CD8-positive, alpha-beta memory T cell (primary cell): ENCODE measurements at places on chromosomes 13 and 19. TPM values are rescaled to one million over a fixed set of nuclear protein-coding genes. Genes with fewer than 3 reads are reported as not detected.

Gene ZNF491
- 1.3 TPM for total RNA-seq

Gene CBARP
- total RNA-seq: 0.80 TPM

Gene KLK14
- total RNA-seq: 0.26 TPM

Gene TEAD2
- total RNA-seq: not detected

Gene NALCN
- not detected for total RNA-seq

Gene KCNN1
- 0.15 TPM for total RNA-seq

Gene SRRM5
- total RNA-seq: 0.58 TPM

- H3K36me3 ChIP-seq: no peaks in the 10 kb centered on the region
- no peaks in the 10 kb centered on the region for H3K27me3 ChIP-seq
- no peak overlapping the region for H3K4me3 ChIP-seq
- H3K4me1 ChIP-seq: no peaks in the 10 kb centered on the region
- no peak overlapping the region for H3K27ac ChIP-seq
- no peak for DNase-seq
These were observed 39.4 kb downstream of the ADPRHL1 start for GRCh38 chr13:113413898-113414282.

- H3K36me3 ChIP-seq: no peaks in the 10 kb centered on the region
- H3K4me1 ChIP-seq: no peaks in the 10 kb centered on the region
- no peak overlapping the region for H3K27ac ChIP-seq
- H3K4me3 ChIP-seq: no peak overlapping the region
- no peak for DNase-seq
- no peaks in the 10 kb centered on the region for H3K27me3 ChIP-seq
These were observed 25.2 kb downstream of the MCF2L start for GRCh38 chr13:112994084-112994780.

- H3K4me1 ChIP-seq: no peaks in the 10 kb centered on the region
- no peaks in the 10 kb centered on the region for H3K27me3 ChIP-seq
- DNase-seq: no peak
- H3K27ac ChIP-seq: no peak overlapping the region
These were observed 43.9 kb upstream of the PEG3 start for GRCh38 chr19:56884441-56884840.

DNA sequence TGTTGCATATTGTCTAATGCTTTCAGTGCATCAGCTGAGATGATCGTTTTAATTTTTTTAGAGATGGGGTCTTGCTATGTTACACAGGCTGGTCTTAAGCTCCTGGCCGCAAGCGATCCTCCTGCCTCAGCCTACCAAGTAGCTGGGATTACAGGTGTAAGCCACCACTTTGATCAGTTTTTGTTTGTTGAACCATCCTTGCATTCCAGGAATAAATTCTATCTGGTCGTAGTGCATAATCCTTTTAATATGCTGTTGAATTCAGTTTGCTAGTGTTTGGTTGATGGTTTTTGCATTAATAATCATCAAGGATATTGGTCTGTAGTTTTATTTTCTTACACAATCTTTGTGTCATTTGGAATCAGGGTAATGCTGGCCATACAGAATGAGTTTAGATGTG, 4.4 kb downstream of the ZNF211 start:
- no peaks in the 10 kb centered on the region for H3K27me3 ChIP-seq
- DNase-seq: no peak
- peaks cover 55% of the 10 kb centered on the region for H3K36me3 ChIP-seq
- no peak overlapping the region for H3K27ac ChIP-seq

GRCh38 chr13:99315186-99315585, 8.0 kb upstream of the GPR183 start:
- H3K4me3 ChIP-seq: peak overlapping the region; percentile 30
- H3K27me3 ChIP-seq: no peaks in the 10 kb centered on the region
- peak overlapping the region; percentile 57 for H3K27ac ChIP-seq
- no peak for DNase-seq
- peaks cover 80% of the 10 kb centered on the region for H3K4me1 ChIP-seq
- peaks cover 3% of the 10 kb centered on the region for H3K36me3 ChIP-seq

DNA sequence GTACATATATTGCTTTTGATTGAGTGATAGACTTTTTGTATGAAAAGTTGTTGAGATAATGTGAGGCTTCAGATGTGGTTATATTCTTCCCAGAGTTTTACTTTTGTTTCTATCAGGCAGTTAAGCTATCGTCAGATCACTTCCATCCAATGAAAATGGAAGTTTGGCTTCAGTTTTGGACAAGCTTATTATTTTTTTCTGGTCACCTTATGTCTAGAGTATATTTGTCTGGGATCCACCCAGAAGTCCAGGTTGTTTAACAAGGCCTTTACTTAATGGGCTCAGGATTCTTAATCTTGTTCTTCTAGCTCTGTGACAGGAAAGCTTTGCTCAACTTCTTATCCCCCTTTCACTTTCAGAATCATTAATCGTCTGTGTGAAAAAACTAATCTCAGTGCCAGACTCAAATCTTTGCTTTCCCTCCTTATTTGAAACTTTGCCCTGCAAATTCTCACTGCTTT, 150.9 kb downstream of the PDS5B start:
- peak; percentile 36 for DNase-seq
- H3K27ac ChIP-seq: peak overlapping the region; percentile 54
- peaks cover 5% of the 10 kb centered on the region for H3K36me3 ChIP-seq

DNA sequence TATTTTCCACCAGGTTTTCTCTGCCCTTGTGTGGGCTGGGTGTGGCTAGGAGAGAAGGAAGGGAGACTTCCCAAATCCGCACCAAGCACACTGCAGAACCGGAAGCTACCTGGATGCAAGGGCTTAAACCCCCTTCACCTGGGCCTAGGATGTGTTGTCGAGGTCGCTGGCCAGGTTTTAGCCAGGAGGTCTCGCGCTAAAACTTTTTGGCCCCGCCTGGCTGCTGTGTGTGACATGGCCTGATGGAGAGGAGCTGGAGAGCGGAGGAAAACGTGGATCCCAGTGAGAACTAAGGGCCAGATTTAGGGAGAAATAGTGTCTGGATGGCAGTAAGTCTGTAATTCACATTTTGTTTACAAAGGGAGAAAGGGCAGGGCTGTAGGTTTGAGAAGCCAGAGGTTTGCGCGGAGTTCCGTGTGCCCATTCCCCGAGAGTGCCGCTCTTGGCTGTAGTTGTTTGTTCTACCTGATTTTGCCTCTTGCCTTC, 3.1 kb upstream of the TSHZ3 start:
- no peak overlapping the region for H3K4me3 ChIP-seq
- H3K4me1 ChIP-seq: peaks cover 17% of the 10 kb centered on the region
- DNase-seq: no peak
- no peak overlapping the region for H3K27ac ChIP-seq

DNA sequence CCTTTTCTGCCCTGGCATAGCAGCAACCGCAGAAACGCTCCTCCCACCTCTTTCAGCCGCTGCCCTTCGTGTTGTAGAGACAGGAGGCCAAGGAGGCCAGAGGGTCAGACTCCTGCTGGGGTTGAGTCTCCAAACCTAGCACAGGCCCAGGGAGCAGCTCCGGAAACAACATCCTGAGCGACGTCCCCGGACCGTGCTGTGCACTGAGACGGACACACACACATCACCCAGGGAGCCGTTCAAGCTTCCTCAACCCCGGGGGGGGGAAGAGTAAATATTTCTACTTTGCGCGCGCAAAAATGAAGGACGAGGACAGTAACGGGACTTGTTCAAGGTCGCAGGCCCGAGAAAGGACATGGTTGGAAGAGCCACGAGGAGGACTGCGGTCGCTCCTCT, 657 bp downstream of the ZNF550 start:
- no peaks in the 10 kb centered on the region for H3K27me3 ChIP-seq
- DNase-seq: no peak
- H3K27ac ChIP-seq: peak overlapping the region; percentile 49
- peaks cover 25% of the 10 kb centered on the region for H3K36me3 ChIP-seq
- H3K4me1 ChIP-seq: peaks cover 15% of the 10 kb centered on the region

DNA sequence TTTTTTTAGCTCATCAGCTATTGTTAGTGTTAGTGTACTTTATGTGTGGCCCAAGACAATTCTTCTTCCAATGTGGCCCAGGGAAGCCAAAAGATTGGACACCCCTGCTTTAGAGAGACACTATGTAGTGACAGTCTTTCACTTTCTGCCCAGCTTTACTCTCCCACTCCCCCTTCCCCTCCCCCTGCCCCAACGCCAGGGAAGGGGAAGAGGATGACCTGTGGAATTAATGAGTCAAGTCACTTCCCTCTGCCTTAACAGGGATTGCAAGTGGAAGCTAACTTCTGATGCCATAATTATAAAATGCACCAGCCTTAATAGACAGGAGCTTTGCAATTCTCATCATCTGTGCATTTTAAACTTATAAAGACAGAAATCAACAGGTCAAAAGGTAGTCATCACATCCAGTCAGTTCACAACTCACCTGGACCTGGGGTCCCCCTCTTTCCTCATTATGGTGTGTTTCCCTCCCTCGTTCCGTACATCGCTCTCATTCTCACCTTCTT, 1.6 kb downstream of the ZNF415 start:
- H3K36me3 ChIP-seq: no peaks in the 10 kb centered on the region
- H3K27me3 ChIP-seq: no peaks in the 10 kb centered on the region
- no peaks in the 10 kb centered on the region for H3K4me1 ChIP-seq
- no peak for DNase-seq
- no peak overlapping the region for H3K4me3 ChIP-seq

GRCh38 chr13:84641491-84641890, 759.2 kb upstream of the SLITRK1 start:
- no peak overlapping the region for H3K4me3 ChIP-seq
- H3K27ac ChIP-seq: no peak overlapping the region
- no peaks in the 10 kb centered on the region for H3K36me3 ChIP-seq

- H3K36me3 ChIP-seq: no peaks in the 10 kb centered on the region
- no peak for DNase-seq
- no peak overlapping the region for H3K27ac ChIP-seq
- H3K27me3 ChIP-seq: no peaks in the 10 kb centered on the region
- H3K4me1 ChIP-seq: peaks cover 17% of the 10 kb centered on the region
- no peak overlapping the region for H3K4me3 ChIP-seq
These were observed 1.4 kb downstream of the EVI5L start for GRCh38 chr19:7831452-7831851.

GRCh38 chr19:18317961-18318800, 4.7 kb downstream of the LSM4 start:
- peak overlapping the region; percentile 35 for H3K4me3 ChIP-seq
- peaks cover 51% of the 10 kb centered on the region for H3K4me1 ChIP-seq
- H3K27me3 ChIP-seq: no peaks in the 10 kb centered on the region
- peak; percentile 42 for DNase-seq
- H3K36me3 ChIP-seq: peaks cover 3% of the 10 kb centered on the region

DNA sequence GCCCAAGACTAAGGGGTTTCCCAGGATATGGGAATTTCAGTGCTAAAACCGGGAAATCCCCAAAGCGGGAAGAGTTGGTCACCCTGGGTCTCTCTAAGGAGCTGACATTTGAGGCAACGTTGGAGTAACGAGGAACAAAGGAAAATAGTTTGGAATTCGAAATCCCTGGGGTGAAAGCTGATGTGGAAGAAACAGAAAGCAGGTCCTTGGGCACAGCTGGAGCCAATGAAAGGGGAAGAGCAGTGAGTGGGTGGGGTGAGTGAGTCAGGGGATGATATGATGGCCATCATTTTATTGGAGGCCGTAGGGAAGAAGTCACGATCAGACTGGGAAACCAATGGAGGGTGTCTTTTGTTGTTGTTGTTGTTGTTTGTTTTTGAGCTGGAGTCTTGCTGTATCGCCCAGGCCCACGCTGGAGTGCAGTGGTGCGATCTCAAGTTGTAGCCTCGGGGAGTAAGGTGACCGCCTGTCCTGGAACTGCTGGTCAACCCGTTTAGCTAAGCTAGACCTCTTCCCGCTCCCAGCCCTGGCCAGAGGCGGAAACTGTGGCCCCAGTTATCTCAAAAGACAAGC, 3.4 kb upstream of the RFX2 start:
- H3K27ac ChIP-seq: no peak overlapping the region
- H3K36me3 ChIP-seq: no peaks in the 10 kb centered on the region
- no peak for DNase-seq
- H3K27me3 ChIP-seq: peaks cover 8% of the 10 kb centered on the region
- H3K4me1 ChIP-seq: peaks cover 16% of the 10 kb centered on the region

DNA sequence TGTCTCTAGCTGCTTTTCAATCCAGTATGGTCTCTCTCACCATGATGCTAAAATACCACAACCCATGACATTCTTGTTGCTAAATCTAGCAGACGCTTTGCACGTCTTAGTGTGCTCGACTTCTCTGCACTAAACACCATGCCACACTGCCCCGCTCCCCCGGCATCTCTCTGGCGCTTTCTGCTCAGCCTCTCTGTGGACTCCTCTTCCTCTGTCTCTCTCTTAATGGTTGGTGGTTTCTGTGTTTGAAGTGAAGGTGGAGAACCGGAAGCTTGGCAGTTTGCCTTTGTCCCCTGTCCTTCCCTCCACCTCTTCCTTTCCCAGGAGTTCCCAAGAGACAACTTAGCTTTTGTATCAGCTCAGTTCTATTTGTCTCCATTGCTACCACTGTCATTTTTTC, 8.8 kb downstream of the ERCC5 start:
- DNase-seq: no peak
- no peak overlapping the region for H3K4me3 ChIP-seq
- H3K4me1 ChIP-seq: peaks cover 23% of the 10 kb centered on the region
- peaks cover 39% of the 10 kb centered on the region for H3K36me3 ChIP-seq
- no peaks in the 10 kb centered on the region for H3K27me3 ChIP-seq
